ENCODE measurements at places on chromosomes 5 and 9.

- DNase-seq: no peak
Observed at GRCh38 chr5:139701056-139701741, 53.0 kb downstream of the CXXC5 start.

DNA sequence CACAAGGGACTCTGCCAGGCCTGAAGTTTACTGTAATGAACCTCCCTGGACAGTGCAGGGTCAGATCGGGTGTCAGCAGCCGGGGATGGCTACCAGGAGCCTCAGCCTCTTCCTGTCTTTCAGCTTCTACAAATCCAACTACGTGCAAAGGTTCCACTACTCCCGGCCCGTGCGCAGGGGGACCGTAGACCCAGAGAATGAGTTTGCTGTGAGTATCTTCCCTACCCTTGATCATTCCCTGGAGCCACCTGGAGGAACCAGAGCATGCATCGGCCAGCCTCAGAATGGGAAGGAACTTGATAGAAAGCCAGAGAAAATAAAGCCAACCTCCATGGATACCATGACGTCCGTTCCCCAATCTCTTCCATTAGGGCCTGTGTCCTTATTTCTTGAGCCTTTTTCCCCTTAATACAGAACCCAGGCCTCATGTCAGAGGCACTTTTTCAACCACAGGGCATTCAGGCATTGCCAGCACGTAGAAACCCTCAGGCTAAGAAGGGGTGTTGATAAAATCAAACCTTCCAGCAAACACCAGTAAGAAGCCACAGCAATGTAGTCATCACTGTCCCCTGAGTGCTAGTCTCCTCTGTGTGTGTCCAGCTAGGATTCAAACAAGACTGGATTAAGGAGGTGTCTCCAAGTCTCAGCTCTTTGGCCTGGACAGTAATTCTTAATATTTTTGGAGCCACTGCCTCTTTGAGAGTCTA, 49.0 kb upstream of the FOXI1 start:
- no peak for DNase-seq

- no peak for DNase-seq
Observed at GRCh38 chr9:127570533-127571111, 41.5 kb upstream of the STXBP1 start.

DNA sequence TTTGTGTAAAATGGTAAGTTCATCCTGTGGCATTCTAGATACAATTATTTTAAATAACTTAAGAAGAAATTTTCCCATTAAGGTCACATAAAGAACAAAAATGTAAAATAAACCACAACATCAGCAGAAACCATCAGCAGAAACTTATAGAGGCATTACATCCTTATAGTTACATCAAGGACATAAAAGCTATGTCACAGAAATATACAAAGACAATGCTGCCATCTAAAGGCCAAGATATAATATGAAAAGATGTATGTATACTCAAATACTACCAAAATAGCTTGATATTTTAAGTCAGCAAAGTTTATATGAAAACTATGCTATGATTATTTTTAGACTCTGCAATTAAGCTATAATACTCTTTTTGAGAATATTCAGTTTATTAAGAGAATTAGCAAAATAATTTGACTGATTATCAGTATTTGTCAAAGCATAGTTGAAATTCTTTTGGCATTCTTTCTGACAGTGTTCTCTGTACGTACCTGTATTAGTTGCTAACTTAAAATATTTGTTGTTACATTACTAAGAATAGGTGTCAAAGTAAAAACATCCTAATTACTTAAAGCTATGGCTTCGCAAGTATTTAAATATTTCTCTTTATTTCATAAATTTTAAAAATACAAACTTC, 36.2 kb downstream of the FBXL17 start:
- peak; percentile 19 for DNase-seq

DNA sequence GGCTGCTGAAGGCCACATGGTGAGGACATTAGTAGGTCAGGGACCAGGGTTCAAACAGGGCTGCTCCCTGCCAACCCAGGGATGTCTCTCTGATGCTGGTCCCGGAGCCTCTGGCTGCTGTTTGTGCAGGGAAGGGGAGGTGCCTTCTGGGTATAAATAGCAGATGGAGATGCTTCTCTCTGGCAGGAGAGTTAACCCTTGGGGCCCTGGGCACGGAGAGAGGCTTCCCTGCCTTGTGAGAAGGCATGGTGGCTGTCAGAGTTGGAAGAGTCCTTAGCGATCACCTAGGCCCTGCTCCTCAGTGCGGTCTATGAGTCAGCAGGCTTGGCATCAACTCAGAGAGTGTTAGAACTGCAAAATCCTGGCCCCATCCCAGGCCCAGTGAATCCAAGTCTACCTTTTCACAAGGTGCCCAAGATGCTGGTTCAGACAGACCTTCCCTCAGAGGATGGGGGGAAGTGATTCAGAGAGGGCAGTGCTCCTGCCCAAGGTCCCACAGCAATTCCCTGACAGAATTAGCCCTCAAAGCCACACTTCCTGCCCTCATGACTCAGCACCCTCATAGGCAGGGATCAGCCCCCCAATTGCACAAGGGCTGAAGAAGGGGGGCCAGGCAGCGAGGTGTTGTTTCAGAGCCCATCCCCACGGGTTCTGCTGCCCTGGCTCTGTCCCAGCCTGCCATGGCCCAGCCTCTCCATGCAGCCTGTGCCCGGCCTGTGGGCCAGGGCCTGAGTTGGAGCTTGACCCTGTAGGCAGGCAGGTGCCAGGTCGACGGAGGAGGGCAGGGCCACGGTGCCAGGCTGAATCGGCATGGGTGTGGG, 25.6 kb downstream of the CAMK2A start:
- DNase-seq: no peak

DNA sequence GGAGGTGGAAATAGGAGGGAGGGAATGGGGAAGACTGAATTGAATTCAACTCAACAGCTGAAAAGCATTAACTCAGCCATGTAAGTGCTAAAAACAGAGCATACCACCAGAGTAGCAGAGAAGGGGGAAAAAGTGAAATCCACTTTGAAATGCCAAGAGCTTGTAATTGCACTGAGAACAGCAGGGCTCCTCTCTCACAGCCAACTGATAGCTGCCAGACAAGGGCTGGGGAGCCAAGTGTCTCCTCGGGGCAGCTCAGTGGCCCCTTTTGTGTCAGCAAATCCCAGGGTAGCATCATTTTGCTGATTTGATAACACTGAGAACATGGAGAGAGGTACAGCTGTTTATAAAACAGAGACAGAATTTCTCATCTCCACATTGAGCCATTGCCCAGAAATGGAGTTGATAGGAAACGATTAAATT, 182.5 kb downstream of the FRMD3 start:
- DNase-seq: no peak

- DNase-seq: no peak
Observed at GRCh38 chr9:97412626-97413385, 910 bp downstream of the TDRD7 start.

GRCh38 chr5:171481571-171482433, 62.4 kb downstream of the FGF18 start:
- no peak for DNase-seq

- DNase-seq: peak; percentile 32
Observed at GRCh38 chr5:139844472-139845145, 49.0 kb downstream of the PSD2 start.

DNA sequence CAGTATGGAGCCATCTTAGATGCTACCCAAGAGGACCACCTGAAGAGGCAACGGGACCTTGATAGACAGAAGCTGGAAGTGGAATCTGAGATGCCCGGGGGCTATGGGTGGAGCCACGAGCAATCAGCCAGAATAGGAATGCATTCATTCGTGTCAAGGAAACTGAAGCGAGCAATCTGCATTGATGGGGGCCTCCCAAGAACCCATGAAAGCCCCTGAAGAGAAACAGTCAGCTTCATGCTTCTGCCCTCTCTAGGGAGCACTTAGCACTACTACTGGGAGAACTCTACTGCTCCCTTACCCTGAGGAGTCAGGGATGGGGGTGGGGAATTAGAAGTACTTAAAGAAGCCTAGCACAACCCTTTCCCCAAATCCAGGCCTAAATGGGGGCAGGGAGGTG, 51.9 kb upstream of the TCERG1 start:
- DNase-seq: no peak

GRCh38 chr5:137960141-137960540, 70.9 kb downstream of the PKD2L2 start:
- DNase-seq: no peak

GRCh38 chr5:77140350-77140749, 53.3 kb upstream of the ZBED3 start:
- DNase-seq: no peak

DNA sequence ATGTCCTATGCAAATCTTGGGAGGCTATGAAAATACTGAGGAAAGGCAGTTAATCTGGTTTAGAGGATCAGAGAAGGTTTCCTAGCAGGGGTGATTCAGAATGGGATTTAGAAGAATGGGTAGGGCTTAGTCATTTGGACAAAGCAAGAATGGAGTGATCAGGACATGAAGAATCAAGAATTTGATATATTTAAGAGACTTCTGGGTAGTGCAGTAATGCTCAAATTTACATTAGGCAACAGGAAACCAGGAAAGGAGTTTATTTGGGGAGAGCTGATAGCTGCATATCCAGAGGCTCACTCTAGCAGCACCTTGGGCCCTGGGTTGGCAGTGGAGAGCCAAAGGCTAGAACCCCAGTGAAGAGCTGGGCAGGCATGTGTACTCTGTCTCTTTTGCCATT, 78.9 kb upstream of the PAPPA start:
- no peak for DNase-seq

DNA sequence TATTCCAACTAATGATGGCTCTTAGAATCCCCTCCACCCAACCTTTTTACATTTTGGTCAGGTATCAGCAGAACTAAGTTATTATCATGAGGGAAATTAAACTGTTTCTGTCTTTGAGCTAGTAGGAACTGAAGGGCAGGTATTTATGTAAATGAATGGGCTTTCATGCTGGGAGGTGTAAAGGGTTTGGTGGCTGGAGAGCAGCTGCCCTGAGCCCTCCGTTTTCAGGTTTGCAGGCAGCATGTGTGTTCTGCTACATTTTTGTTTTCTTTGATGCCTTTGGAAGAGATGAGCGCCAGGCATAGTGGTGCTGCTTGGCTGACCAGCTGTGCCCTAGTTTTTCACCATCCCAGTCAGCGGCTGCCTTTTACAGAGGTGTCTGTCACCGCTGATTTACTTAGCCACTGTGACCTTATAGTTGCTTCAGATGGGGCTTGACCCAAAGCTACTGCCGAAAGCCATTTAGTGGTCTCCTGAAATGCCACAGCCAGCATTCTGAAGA, 231.9 kb downstream of the MAST4 start:
- no peak for DNase-seq

DNA sequence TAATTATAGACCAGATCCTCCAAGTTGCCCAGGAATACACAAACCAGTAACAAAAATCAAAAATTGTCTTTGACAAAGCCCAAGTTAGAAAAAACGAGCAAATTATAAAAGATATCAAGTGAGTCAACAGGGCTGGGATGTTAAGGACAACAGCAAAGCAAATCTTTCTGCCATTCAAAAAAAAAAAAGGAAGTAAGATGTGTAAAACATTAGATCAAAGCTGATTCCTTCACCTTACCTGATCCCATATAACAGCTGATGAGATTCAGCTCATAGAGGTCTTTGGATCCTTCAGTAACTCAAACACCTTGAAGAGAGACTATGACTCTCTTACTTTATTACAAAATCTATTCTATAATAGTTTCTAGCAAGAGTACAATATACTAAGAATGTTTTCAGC, 100.9 kb downstream of the STRBP start:
- DNase-seq: no peak

DNA sequence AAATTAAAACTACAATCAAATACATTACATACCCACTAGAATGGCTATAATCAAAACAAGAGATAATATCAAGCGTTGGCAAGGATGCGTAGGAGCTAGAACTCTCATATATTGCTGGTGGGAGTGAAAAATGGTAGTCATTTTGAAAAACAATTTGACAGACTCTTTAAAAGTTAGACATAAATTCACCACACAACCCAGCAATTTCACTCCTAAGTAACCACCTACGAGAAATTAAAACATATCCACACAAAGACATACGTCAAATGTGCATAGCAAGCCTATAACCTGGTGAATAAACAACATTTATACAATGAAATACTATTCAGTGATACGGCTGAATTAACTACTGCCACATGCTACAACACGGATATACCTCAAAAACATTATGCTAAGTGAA, 44.7 kb downstream of the GKAP1 start:
- DNase-seq: no peak

DNA sequence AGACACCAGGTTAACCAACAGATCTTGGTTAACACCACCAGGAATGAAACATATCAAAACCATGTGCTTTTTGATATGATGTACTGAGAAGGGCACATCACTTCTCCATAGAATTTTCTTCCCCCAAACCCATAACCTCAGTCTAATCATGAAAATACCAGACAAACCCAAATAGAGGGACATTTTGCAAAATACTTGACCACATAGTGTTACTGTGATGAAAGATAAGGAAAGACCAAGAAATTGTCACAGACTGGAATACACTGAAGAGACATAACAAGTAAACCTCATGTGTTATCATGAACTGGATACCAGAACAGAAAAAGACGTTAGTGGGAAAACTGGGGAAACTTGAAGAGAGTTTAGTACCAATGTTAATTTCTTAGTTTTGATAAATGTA, 74.9 kb upstream of the VCAN start:
- no peak for DNase-seq

DNA sequence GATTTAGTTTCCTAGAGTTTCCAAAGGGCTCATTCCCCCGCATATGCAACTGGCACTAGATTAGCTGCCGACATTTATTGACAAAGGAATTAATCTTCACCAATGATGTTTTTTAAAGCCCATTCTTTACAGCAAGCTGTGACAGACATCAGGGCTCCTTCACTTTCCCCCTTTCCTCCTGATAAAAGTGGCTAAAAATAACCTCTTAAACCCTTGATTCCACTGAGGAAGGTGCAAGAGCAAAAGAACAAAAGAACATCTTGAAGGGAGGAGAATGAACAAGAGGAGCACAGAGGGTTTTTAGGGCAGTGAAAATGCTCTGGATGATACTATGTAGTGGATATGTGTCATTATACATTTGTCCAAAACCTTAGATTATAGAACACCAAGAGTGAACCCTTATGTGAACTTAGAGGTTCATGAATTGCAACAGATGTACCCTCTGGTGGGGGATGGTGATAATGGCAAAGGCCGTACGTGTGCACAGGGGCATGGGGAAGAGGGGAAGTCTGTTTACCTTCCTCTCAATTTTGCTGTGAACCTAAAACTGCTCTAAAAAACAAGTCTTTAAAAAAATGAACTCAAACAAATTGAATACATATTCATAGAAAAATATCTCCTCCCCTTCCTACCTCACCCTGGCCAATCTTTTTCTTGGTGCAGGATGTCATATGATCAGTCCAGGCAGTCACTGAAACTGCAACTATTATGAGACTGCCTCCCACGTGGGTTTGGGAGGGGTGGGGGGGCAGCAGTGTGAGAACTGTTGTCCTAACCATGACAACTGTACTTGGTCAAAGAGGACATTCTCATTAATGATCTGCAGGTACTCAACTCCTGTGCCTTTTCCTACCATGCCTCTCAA, 83.0 kb downstream of the MARCHF3 start:
- DNase-seq: no peak

- DNase-seq: peak; percentile 45
Observed at GRCh38 chr9:101977614-101978210, 239.3 kb upstream of the GRIN3A start.
